ENCODE measurements at places on chromosomes 11 and 22. TPM values are rescaled to one million over a fixed set of nuclear protein-coding genes. Genes with fewer than 3 reads are reported as not detected.

Gene LGALS12
- not detected for total RNA-seq

Gene OR8G1
- not detected for total RNA-seq

Gene CPSF7
- 94.0 TPM for total RNA-seq

Gene PHF21B
- total RNA-seq, result not detected

Gene TSGA10IP
- total RNA-seq, result not detected

Gene KCNA4
- total RNA-seq, result not detected

Gene MMP27
- total RNA-seq, result not detected

Gene TRIM49
- not detected for total RNA-seq

Gene DRD4
- total RNA-seq, result 0.45 TPM

Gene SYCE3
- total RNA-seq, result not detected

Gene DMC1
- 8.1 TPM for total RNA-seq

Gene MADD
- total RNA-seq, result 84.0 TPM

Gene SESN3
- 74.0 TPM for total RNA-seq

Gene UQCC3
- 6.2 TPM for total RNA-seq

Gene RGL4
- total RNA-seq, result 23.7 TPM

Gene WNT11
- total RNA-seq, result not detected

Gene OR52E8
- total RNA-seq, result not detected

Gene LRRC55
- total RNA-seq, result not detected

Gene VSIG10L2
- total RNA-seq, result not detected

Gene NNMT
- total RNA-seq, result not detected

Gene TRIM6
- 0.28 TPM for total RNA-seq

Gene PLA2G3
- not detected for total RNA-seq

Gene SHANK2
- not detected for total RNA-seq

Gene CCDC81
- total RNA-seq, result 0.50 TPM

Gene HIC2
- total RNA-seq, result 5.7 TPM

Gene GVQW3
- 3.6 TPM for total RNA-seq

Gene BDNF
- not detected for total RNA-seq

Gene CRYBB1
- total RNA-seq, result not detected

Gene SULT4A1
- not detected for total RNA-seq

Gene OSBP2
- 1.0 TPM for total RNA-seq

Gene PIH1D2
- total RNA-seq, result 0.17 TPM

Gene MACROD1
- total RNA-seq, result 14.2 TPM

Gene AKIP1
- total RNA-seq, result 30.1 TPM

Gene SLC25A18
- total RNA-seq, result not detected

Gene CNGA4
- total RNA-seq, result 0.22 TPM

Gene POTEH
- total RNA-seq, result not detected

Gene SERPING1
- total RNA-seq, result not detected

Gene SPI1
- total RNA-seq, result not detected

Gene MYOD1
- total RNA-seq, result not detected

Gene PKDREJ
- total RNA-seq, result not detected

Gene CDKN1C
- total RNA-seq, result 0.96 TPM

Gene CAT
- total RNA-seq, result 46.2 TPM

Gene PKP3
- total RNA-seq, result not detected

Gene GRAP2
- 120 TPM for total RNA-seq

Gene TESMIN
- total RNA-seq, result 9.7 TPM

Gene GRK3
- 34.3 TPM for total RNA-seq

All from activated naive CD4-positive, alpha-beta T cell treated with anti-CD3 and anti-CD28 coated beads, Interleukin-2, amount 10 ng/mL, durations not matched to agents 5 hours and 36 hours (primary cell).